ENCODE measurements at places on chromosomes 2 and 18.

DNA sequence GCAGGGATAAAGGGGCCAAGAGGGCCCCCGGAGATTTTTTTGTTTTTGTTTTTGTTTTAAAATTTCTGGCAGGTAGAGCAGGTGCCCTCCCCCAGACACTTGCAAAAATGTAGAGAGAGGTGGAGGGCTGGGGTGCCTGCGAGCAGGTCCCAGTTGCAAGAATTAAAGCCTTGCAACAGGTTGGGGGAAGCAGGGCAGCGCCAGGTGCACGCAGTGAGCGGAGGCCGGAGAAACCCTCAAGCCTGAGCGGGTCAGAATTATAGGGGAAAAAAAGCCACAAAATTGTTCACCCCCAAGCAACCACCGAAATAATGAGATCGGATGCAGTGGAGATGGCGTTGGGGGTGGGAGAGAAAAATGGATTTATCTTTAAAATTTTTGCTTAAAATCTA is 527 bp downstream of the IGFBP5 start:
- no peak for DNase-seq

DNA sequence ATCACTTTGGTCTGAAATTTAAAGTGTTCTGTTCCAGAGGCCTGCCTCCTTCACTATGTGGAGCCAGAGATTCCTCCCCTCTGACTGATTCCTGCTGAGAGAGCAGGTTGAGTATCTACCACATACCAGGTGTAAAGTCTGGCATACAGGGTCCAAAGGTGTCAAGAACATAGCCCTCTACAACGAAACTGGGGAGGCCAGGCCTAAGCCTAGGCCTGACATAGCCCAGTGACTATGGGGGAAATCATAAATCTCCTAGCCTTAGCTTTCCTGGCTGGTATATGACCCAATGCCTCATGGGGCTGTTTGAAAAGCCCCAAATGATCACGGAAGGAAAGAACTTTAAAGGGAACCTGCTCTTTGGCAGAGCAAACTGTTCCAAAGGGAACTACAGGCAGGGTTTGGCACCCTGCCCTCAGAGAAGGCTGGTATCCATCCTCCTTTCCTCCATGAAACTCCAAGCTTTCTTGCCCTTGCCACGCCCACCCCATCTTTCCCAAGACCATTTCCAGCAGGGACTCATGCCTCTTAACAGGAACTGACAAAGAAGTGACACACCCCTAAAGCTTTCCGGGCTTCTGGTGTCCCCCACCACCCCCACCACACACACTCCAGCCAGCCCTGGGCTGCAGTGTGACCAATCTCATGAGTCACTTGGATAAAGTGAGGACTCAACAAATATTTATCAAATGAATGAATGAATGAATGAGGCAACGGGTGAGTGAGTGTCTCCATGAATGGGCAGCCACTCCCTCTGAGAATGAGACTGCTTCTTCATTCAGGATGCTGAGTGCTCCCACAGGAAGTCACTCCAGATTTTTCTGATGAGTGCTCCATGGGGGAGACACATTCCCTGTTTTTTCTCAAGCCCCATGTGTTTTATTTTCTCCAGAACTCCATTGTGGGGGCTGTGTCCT is 114.5 kb upstream of the STPG4 start:
- DNase-seq: no peak

DNA sequence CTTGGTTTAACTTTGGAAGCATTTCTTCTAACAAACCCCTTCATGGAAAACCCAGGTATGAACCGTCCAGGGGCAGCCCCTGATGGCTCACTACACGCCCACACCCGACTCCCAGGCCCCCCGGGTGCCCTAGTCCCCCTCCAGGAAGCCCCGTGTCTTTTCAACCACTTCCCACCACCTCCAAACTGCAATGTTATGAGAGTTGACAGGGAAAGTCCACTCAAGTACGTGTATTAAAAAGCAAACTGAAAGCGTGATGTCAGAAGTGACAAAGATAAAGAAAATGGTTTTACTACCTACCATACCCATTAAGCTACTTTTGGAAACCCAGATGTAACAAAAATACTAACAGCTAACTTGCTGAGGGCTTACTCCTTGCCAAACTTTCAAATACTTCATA is 51.5 kb downstream of the L3MBTL4 start:
- DNase-seq: no peak

DNA sequence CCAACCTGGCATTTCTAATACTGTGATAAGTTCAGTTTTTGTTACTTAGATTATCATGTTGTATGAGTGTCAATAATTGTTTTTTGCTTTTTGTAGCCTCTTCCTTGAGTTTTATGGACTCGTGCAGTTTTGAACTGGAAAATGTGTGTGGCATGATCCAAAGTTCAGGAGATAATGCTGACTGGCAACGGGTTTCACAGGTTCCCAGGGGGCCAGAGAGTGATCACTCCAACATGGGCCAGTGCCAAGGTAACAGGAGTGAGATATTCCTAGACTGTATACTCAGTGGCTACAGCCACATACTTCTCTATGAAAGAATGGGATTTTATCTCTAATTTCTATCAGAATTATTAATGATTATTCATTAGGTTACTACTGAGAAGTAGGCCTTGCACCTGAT is 18.2 kb downstream of the MEP1B start:
- DNase-seq: no peak

DNA sequence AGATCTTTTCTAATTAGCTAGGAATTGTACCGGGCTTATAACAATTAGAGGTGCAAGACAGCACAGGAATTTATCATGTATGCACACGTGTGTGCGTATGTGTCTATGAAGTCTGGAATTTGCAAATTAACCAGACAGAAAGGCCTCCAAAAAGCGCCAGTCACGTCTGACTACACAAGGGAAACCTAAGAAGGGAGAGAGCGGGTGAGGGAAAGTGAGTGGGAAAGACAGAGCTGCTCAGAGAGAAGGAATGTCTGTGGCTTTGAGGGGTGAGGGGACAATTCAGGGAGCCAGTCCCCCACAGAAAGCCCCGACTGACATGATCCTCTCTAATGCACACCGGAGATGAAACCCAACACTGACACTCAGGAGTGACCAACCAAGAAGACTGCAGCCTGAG is 197.7 kb upstream of the SH3BP4 start:
- DNase-seq: no peak

GRCh38 chr2:102321941-102322719 is 10.8 kb downstream of the IL1RL1 start:
- DNase-seq: no peak

DNA sequence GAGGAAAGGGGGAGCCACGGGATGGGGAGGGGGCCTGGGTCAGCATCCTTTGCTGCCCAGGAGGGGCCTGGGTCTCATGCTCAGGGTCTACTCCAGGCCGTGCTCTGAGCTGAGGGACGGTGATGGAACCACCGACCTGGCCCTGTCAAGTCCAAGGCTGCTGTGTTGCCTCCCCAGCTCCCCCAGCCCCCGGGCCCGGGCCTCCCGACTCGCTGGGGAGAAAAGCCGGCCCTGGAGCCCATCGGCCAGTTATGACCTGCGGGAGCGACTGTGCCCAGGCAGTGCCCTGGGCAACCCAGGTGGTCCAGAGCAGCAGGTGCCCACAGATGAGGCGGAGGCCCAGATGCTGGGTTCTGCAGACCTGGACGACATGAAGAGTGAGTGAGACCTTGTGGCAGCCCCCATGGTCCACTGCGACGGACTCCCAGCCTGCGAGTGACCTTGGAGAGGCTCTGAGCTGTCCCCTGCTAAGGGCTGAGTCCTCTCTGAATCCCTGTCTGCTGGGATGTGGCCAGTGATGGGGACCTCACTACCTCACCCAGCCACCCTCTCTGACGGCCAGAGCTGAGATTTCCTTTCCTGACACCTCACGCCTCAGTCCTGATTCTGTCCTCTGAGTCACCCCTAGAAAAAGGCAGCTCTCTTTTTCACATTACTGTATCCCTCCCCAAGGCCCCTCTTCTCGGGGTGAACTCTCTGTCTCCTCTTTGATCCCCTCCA is 2.7 kb downstream of the SLC4A3 start:
- DNase-seq: no peak

DNA sequence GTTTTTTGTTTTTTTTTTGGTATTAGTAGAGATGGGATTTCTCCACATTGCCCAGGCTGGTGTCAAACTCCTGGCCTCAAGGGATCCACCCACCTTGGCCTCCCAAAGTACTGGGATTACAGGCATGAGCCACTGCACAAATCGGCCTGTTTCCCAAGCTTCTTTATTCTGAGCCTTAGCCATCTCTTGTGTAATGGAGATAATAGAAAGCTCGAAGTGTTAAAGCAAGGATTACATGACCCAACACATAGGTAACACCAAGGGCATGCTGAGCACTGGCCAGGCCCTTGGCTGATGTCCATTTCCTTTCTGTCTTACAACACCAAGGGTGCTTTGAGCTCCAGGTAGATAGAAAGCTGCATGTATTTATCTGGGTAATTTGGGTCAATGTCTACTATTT is 187.8 kb upstream of the MEX3C start:
- no peak for DNase-seq

GRCh38 chr2:6341588-6342129 is 524.0 kb downstream of the CMPK2 start:
- DNase-seq: no peak

- no peak for DNase-seq
Measured at GRCh38 chr2:239576784-239577685, 176.2 kb upstream of the HDAC4 start.

GRCh38 chr2:38030635-38031355 is 45.2 kb downstream of the CYP1B1 start:
- DNase-seq: no peak

- DNase-seq: no peak
Measured at GRCh38 chr2:1020206-1020605, 69.6 kb downstream of the SNTG2 start.

DNA sequence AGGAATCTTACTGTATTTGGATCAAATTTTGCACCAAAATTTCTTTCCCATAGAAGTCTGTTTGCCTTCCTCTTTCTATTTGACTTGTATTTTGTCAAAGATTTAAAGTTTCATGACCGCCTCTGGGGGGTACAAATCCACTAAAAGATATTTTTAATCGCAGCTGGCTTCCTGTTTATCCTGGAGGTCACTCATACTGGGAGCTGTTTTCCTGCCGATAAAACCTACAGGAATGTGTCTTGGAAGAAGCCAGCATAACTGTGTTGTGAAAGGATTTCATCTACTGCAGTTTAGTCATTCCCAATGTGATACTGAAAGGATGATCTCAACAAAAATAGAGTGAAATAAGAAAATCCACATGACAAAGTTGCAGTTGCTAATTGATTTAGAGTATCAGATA is 184.0 kb downstream of the RIT2 start:
- no peak for DNase-seq

DNA sequence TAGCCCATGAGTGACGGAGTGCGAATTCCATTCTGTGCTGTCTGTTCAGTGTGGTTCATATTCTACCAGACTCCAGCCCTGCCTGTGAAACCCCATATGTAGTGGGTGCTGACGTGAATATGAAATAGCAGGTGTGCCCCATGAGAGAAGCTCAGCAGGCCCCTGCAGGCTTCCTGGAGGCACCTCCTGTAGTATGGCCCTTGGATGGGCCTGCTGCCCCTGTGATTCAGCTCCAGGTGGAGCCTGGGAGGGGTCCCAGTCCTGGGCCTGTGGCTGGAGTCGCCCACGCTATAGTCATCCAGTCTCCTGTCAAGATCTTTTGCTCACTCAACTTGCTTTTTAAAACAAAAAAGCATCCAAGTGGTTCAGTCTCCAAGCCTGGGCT is 125.5 kb downstream of the GLI2 start:
- no peak for DNase-seq

DNA sequence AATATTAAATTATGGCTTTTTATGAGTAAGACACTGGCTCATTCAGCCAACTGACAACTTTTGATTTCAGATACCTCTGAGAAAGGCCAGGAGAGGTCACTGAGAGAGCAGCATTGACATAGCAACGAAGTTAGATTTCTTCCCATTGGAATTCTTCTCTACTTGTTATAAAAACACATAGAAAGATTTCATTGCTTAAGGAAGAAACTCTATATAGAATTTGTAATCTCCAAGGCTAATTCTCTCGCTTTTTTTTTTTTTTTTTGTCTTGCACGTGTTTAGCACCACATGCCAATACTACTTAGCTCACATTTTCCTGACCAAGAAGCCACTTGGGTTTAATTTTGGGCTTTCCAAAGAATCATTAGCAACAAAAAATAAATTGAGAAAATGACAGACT is 233.7 kb downstream of the CALCRL start:
- no peak for DNase-seq

- peak; percentile 85 for DNase-seq
Measured at GRCh38 chr2:182980115-182980514, 58.1 kb downstream of the NCKAP1 start.

GRCh38 chr2:214587442-214587841 is 176.6 kb downstream of the VWC2L start:
- no peak for DNase-seq

- no peak for DNase-seq
Measured at GRCh38 chr2:226403369-226403768, 396.3 kb downstream of the IRS1 start.

DNA sequence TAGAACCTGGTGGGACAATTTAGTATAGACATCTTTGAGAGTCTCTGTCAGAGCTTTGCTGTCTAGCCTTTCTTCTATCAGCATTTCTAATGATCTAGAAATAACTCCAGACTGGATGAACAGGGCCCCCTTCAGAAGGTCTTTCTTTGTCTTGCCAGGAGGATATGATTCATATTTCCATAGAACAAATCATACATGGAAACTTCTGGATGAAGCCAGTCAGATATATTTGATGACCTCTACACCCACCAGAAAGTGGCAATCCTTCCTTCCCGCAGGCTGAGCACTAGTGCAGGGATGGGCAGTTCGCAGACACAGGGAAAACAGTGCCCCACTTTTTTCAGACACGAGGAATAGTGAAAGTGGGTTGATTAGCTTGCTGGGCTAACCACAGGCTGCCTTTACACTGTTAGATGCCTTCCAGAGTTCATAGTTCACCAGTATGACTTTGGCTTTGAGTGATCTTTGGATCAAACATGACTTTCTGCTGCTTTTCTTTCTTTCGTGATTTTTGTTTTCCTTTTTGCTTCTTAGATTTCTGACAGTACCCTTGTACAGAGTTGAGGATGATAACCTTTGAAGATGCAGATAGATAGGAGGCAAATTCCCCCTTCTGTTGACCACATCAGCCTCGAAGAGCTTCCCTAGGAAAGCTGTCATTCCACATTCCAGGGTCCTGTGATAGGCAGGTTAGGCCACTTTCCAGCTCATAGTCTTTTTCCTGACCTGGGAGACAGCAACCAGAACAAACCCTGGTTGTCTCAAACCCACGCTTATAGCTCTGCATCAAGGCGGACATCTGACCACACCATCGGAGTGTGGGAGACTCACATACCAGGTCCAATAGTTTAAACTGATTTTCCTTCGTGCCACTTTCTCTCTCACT is 237.0 kb downstream of the ZNF407 start:
- no peak for DNase-seq

DNA sequence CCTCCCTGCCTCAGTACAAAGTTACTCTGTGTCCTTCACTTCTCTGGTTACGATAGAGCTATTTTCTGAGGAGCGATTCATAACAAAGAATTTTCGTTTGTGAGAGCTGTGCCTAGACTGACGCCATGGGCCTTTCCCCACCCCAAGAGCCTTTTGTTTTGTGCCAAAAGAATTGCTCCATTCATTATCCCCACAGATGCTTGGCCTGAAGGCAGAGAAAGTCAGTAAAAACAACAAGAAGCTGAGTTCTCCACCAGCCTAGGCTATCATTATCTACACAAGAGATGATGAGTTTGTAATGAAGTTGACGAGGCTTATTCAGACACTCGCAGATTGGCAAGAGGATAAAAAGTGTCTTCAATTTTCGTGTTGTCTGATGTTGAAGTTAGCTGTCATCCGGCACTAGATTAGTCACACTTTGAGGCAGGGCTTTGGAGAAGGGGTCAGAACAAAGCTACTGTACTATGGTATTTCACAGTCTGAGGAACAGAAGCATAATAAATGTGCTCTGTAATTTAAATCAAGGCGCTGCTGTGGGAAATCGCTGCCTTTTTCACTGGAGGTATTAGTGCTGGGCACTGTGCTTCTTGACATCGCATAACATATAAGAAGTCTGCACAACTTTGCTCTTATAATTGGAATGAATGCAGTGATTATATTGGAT is 278.4 kb upstream of the FIGN start:
- peak; percentile 98 for DNase-seq

Measured in NCI-H2227 treated with DMSO at 0.1 percent for 48 hours (cell line).